ENCODE measurements at places on chromosomes 13 and 19.
A peak's percentile ranks its signal among the peaks of the same experiment; 100 is the strongest.

- DNase-seq, result no peak
Measured at GRCh38 chr13:102038787-102039186, 363.1 kb downstream of the FGF14 start.

- DNase-seq, result peak; percentile 16
Measured at GRCh38 chr13:24097064-24097463, 63.5 kb upstream of the SPATA13 start.

DNA sequence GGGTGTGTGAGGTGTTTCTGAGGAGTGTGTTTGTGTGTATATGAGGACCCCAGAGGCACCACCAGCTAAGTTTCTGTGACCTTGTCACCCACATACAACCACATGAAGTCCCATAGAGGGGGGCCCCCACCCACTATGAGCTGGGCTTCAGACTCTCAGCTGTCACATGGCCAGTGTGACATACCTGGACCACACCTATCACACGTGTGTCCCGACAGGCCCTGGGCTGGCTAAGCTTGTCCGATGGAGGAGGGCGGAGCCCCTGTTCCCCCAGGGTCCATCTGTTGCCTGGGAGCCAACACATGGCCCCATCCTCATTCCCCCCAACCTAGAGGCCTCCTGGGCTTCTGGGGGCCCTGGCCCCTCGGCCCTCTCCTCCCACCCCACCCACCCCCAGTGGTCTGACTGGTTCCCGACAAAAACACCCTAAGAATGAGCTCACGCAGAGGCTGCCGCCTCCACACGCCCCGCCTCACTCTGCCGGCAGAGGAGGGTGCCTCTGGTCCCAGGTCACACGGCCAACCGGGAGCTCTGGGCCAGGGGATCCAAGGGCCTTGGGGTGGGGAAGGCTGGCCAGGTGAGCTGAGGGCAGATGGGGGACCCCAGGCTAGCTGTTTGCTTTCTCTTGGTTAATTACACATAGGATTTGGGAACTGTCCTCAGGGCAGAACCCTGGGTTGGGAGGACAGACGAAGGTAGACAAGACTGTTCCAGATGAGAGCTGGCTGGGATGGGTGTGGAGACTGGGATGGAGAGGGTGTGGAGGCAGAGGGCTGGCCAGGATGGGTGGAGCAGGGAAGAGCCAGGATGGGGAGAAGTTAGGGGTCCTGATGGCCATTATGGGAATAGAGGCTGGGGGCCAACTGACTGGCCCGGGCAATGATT is 4.3 kb downstream of the KLC3 start:
- DNase-seq, result no peak

DNA sequence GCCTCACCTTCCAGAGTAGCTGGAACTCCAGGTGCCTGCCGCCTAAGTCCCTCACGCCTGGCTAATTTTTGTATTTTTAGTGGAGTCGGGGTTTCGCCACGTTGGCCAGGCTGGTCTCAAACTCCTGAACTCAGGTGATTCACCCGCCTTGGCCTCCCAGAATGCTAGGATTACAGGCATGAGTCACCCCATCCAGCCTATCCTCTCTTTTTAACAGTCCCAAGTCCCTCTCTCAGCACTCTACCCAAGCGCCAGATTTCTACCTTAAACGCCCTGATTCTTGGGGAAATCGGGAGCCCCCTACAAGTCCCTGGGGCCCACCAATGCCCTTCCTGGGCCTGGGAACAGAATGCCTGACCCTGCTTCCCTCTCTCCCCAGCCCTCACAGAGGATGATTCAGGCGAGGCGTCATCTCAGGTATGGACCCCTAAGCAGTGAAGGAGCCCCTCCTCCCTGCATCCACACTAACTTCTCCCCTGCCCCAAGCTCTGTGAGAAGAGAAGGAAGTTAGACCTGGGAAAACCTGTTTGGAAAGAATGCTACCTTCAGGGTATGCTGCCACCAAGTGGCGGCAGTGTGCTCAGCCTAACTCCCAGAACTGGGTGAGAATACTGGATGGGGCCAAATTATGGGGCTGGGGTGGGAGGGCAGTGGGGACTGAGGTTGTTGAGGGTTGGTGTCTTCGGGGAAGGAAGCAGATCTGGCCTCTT is 20.8 kb upstream of the EBI3 start:
- no peak for DNase-seq

GRCh38 chr19:49453757-49454240 is 774 bp downstream of the ALDH16A1 start:
- no peak for DNase-seq

DNA sequence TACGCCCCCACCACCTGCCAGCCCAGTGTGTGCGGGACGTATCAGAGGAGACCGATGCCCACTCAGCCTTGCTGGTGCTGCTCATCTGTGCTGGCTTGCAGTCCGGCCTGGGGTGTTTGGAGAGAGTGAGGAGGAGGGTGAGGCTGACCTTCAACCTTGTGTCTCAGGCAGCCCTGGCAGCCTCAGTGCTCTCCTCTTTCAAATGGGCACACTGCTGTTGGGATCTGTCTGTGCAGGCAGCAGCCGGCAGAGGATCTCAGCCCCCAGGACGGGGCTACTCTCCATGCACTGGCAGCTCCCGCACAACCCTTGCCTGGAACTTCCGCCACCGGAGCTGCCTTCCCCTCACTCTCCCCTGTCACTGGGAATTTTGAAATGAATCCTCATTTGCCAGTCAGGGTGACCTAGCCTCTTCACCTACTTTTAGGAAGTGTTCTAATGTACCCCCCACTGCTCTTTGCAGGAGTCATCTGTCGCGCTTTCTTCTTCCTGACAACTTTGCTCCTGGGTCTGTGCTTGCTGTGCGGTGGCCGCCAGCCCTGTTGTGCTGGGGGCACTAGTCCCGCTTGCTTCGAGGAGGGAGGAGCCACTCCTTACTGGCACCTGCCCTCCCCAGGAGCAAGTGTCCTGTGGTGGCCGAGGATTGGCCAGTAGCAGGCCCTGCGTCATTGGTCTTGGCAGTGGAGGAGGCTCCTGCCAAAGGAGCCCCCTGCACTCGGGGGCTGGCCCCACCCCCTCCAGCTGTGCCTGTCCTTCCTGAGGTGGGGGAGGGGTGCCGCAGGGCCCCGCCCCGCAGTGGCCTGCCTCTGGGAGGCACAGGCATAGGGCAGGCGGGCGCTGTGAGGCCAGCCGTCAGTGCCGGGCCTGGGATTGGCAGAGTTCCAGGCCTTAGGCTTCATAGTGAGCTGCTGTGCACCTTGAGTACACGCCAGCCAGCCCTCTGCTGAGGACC is 53.4 kb downstream of the TSSK6 start:
- no peak for DNase-seq

DNA sequence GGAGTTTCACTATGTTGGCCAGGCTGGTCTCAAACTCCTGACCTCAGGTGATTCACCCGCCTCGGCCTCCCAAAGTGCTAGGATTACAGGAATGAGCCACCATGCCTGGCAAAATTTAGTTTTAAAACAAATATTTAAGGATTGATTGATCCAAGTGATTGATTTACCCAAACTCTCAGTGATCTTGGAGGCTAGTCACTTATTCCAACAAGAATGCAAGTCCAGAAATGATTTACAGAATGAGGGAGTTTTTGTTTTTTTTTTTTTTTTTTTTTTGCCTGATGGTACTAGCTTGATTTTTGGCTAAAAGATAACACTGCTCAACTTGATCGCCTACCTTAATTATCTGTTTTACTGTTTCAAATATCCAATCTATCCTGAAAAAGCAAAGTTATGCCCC is 5.7 kb upstream of the TEX26 start:
- DNase-seq, result no peak

DNA sequence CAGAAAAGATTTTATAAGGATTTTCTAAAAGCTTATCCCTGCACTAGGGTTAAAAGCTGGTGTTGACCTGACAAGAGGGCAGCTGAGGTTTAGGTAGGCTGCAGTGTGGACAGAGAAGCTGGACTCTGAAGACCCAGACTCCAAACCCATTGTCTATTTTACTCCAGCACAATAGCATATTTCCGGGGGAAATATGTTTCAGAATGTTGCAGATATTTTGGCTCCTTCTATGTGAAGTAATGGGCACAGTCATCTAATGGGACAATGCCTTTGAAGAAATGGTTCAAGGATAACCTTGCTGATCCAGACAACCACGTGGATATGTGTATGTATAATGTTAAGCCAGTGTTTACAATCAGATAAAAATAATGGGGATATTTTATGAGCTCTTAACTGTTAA is 173.8 kb upstream of the TSC22D1 start:
- DNase-seq, result no peak

DNA sequence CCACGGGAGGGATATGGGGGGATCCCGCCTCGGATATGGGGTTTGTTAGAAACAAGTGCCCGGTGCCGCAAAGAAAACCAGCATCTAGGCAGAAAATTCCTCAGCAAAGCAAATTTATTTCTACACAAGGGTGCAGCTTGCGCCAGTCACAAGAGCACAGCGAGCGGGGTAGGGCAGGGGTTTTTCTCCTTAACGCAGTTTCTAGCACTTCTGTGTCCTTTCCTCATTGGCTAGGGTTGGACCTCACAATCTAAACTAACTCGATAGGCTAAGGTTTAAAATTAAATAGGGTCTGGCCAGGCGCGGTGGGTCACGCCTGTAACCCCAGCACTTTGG is 595 bp downstream of the ZNF440 start:
- DNase-seq, result no peak
